ENCODE measurements at places on chromosomes 7 and 10.

- DNase-seq = no peak
These were observed 147.5 kb downstream of the SEMA3D start for GRCh38 chr7:85039196-85039923.

- no peak for DNase-seq
These were observed 119.9 kb downstream of the LARP4B start for GRCh38 chr10:811379-812175.

DNA sequence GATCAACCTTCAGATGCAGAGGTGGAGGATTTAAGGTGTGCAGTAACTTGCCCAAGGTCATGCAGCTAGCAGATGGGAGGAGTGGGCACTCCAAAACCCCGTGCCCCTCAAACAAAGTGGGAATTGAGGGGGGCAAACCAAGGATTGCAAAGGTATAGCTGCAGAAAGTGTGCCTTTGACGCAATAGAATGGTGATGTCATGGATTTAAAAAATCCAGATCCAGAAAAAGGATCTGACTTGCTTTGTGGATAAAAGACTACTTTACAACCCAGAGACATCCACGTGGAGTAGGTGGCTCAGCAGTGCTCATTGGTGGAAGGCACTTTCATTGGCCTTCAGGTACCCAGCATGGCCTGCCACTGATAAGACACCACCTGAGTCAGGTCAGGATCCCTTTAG lies 15.7 kb upstream of the ADRB1 start:
- no peak for DNase-seq

DNA sequence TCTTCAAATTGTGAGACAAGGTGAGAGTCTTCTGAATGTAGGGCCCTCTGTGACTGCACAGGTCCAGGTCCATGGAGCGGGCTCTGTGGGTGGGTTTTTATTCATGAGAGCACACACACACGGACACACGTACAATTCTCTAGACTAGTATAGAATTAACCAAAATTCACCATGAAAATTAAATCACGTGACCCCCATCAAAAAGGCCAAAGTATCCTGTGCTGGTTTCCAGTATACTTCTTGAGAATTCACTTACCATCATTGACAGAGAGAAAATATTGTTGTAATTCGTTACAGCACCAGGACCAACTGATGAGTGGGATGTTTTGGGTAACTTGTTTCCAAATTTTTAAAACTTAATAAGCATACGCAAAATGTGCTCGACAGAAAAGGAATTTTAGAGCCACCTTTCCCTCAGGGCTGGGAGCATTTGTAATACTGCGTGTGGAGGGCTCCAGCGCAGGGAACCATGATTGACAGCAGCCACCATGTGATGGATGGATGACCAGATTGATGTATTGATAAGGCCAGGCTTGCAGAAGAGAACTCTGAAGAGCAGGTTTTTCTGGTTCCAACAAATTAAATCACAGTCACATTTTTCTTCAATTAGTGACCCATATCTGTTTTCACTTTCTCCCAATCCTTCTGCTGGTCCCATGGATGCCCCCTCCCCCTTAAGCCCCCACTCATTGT lies 14.9 kb upstream of the DNTT start:
- no peak for DNase-seq

DNA sequence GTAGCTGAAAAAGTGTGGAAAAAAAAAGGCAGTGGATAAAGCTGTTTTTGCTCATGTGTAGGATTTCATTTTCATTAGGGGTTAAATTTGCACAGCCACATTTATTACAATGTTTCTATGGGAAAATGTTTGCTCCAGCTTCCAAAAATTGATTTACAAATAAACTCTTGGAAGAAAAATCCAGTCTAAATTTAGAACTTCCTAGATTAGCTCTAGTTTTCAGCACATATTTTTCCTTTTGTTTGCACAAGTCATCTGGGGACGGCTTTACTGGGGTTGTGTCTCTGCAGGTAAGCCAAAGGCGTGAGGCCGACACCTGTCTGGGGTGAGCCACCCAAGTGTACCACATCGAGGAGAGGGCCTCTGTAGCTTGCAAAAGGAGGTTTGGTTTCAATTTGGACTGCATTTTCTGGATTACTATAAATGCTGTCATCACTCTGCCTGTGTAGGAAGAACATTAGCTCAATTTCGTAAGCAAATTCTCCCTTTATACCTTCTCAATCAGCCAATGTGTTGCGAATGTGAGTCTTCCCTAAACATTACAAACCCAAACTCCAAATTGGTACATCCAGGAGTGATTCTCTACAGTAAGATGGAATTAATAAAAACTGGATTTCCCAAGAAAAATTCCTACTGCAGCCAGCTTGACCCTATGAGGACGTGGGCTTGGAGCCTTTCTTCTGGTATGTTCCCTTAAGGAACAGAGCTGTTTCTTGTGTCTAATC lies 89.5 kb upstream of the ZNF438 start:
- DNase-seq = no peak

GRCh38 chr7:150405584-150406311 lies 26.6 kb downstream of the ZNF775 start:
- peak; percentile 83 for DNase-seq

DNA sequence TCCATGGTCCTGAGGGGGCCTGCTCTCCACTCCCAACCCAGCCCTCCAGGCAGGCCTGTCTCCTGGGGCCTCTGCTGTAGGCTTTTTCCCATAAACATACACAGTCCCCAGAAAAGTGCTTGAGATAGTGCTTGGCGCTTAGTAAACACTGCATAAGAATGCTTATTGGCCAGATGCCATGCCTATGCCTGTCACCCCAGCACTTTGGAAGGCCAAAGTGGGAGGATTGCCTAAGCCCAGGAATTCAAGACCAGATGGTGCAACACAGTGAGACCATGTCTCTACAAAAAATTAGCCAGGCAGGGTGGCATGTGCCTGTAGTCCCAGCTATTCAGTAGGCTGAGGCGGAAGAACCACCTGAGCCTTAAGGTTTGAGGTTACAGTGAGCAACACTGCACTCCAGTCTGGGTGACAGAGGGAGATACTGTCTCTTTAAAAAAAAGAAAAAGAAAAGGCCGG lies 24.6 kb upstream of the ASL start:
- no peak for DNase-seq

GRCh38 chr10:128048819-128049210 lies 77.4 kb downstream of the MKI67 start:
- no peak for DNase-seq

- no peak for DNase-seq
These were observed 52.0 kb upstream of the NRF1 start for GRCh38 chr7:129559564-129559963.

DNA sequence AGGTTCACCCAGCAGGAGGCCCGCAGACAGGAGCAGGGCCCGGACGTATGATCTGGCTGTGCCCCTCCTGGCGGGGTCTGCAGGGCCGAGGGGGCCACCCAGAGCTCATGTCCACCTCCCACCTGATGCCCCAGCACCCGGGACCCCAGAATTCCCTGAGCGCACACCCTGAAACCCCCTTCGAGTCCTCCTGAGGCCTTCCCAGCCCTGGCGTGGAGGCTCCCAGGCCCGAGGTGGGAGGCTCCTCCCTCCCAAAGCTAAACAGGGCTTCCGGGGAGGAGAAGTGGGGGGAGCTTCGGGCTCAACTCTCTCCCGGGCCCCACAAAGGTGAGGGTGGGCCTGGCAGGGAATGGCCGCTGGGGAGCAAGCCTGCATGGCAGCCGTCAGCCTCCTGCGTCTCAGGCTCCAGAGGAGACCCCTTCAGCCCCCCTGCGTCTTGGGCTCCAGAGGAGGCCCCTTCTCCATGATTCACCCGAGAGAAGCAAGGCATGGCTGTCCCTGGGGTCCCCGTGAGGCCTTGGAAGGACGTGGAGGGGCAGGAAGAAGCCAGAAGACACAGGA lies 30.2 kb downstream of the MICALL2 start:
- DNase-seq = peak; percentile 33

GRCh38 chr10:124185084-124185483 lies 91.7 kb upstream of the CHST15 start:
- no peak for DNase-seq

GRCh38 chr7:21731977-21732376 lies 189.1 kb downstream of the DNAH11 start:
- DNase-seq = no peak

DNA sequence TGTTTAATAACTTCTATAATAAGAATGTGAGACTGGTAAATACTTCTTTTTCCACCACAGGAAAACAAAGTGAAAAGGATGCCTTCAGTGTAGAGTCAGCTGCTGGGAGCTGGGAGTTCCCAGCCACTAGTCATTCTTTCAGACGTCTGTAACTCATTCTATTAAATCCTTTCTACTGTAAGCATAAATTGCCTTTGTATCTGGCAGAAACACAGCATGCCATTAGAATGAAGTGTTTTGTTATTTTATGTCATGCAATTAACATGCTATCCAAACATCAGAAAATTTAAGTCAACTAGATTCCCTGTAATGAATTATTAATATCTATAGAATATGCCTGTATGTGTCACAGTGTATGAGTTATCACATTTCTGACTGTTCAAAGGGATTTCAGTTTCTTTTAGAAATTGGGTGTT lies 14.3 kb downstream of the BPGM start:
- DNase-seq = no peak

DNA sequence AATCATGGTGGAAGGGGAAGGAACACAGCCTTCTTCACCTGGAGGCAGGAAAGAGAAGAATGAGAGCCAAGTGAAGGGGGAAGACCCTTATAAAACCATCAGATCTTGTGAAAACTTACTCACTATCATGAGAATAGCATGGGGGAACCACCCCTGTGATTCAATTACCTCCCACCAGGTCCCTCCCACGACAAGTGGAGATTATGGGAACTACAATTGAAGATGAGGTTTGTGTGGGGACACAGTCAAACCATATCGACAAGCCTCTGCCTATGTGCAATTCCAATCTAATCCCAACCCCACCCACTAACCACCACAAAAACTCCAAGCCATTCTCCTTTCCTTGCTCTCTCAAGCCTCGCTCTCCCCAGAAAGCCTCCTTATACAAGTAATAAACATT lies 69.2 kb downstream of the TAC1 start:
- DNase-seq = no peak

DNA sequence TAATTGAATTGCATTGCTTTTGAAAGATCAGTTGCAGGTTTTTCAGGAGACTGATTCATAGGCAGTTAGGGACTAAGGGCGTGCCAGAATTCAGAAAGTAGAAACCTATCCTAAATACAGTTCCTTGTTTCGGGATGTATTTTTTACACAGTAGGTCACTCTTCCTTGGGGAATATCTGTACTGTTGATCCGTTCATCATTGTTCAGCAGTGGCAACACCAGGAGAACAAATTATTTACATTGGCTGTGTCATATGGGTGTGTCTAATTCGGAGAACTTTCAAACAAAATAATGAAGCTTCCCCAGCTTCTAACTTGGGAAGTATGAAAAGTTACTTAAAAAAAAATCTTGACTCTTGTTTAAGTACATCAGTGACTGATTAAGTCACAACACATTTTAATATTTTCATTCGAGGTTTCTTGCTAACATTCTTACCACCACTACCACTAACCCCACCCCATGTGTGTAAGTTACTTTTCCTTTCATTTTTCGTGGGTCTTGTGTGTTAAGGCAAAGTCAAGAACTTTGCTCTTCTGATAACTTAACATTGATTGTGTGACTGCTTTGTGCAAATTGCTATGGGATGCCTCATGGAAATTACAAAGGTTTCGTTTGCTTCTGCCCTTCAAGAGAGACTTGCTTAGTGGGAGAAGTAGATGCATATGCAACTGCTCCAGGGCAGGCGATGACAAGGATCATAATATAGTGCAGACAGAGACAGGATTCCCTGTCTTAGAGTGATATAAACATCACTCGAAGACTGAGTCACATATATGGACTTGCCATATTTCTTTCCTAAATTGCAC lies 43.8 kb upstream of the RPA3 start:
- no peak for DNase-seq

- DNase-seq = no peak
These were observed 122.6 kb downstream of the HBP1 start for GRCh38 chr7:107291434-107291833.

GRCh38 chr10:1643161-1643907 lies 94.0 kb downstream of the ADARB2 start:
- DNase-seq = peak; percentile 25

DNA sequence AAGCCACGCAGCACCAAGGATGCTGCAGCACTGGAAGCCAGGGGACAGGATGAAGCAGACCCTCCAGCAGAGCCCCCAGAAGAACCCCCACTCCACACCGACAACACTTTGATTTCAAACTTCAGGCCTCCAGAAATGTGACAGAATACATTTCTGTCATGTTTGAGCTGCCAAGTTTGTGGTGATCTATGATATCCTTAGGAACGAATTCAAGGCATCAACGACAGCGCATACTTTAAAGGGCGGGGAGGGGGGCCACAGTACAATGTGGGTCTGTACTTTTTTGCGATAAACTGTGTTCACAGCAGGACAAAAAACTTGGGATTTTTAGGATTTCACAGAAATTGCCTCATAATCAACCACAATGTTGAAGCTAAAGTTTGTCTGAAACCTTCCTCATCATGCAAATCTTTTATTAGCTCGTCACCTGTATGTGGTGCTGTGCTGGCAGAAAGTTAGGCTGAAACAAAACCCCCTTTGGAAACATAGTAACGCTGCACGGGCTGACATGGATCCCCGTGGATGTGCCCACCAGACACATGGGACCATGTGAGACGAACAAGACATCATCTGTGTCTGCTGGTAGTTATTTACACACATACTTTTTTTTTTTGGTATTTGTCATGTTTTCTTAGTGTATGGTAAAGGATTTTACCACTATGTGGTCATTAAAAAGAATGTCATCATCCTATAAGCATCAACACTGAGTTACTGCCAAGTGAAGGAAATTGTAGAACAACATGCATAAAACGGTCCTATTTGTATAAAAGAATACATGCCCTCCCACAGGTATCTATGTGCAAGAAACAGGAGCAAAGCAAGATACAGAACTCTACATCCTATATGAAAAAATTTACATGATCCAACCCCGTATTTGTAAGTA lies 113.3 kb upstream of the AFAP1L2 start:
- no peak for DNase-seq

Measured in right kidney (tissue), 9 donors.